Fibroblast of skin of scalp (primary cell): ENCODE measurements at places on chromosomes 7 and 10.

DNA sequence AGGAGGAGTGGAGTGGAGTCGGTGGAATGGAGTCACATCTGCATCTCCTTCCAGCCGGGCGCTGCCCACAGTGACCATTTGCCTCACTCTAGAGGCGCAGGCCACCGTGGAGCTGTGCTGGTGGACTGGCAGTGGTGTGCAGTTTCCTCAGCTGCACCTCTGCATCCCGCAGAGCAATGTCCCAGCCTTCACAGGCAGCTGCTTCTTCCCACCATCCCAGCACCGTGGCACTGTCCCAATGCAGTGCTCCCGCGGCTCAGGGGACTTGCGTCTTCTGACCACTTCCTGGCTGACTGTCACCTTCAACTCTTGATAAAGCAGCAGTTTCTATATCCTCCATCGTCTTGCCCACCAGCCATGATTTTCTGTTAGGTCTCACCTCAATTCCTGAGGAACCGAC, 90.3 kb upstream of the SFMBT2 start:
- no peak for DNase-seq

- no peak for DNase-seq
Observed at GRCh38 chr7:82442492-82443035, 1.0 kb downstream of the CACNA2D1 start.

DNA sequence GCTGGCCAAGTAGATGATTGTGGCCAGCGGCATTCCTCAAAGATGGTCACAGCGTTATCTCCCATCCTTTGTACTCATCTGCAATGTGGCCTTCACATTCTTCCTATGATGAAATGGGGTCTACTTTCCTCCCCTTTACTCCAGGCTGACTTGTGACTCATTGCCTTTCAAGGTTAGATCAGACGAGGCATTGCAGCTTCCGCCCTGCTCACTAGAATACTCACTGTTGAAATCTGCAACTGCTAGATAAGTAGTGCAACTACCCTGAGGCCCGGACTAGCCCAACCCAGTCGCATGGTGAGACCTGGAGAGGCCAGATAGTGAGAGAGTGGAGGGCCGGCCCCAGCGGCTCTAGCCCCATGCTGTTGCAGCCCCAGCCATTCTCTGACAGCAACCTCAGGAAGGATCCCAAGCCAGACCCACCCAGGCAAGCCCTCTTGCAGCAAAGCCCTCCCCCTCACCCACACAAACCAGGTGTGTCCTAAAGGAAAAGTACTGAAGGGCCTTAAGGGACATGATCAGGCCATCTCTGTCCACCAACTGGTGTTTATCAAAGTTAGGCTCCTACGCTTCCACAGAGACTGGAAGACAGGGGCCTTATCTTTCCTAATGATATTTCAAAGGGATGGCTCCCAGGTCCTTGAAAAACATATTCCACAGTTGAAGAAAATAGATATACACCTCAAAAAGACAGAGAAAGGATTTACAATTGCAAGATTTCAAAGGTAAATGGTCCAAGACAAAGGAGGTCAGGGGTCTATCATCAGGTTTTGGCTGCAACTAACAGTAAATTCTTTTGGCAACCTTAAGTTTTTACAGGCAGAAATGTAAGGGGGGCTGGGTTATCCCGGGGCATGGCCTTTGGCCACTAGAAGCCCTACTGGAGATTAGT, 107.2 kb upstream of the TRIM24 start:
- DNase-seq: no peak

- no peak for DNase-seq
Observed at GRCh38 chr7:43317075-43317474, 204.6 kb downstream of the HECW1 start.

GRCh38 chr7:117322741-117323304, at the start of gene WNT2:
Gene WNT2 (minus strand): TSS chr7:117323058. CDS start chr7:117322989, 69 bp downstream.
- peak; percentile 14 for DNase-seq

DNA sequence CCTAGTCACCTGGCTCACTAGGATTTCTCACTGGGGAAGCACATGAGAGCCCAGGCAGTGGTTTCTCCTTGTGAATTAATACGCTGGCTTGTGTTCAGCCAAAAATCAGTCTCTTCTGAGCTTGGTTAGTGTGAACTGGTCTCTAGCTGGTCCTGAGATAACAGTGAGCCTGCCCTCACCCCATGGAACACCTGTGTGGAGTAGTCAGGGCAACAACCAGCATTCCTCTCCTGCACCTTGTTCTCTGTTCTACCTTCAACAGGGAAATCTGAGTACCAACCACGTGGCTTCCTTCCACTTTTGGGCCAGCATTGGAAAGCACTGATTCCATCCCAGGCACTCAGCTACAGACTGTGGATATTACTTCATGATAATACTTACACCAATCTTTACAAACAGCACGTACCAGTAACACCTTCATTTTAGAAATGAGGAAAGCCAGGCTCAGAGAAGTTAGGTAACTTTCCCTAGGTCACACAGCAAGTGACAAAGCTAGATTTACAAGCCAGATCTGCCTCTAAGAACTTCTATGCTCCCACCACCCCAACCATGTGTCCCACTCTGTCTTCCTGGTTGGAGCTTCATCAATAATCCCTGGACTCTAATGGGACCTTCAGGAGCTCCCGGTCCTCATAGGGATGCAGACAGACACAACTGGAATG, 106.6 kb downstream of the GRID1 start:
- DNase-seq: no peak

GRCh38 chr10:52108236-52108635, 205.8 kb upstream of the DKK1 start:
- no peak for DNase-seq

GRCh38 chr7:146249272-146249671, 132.7 kb downstream of the CNTNAP2 start:
- DNase-seq: no peak

DNA sequence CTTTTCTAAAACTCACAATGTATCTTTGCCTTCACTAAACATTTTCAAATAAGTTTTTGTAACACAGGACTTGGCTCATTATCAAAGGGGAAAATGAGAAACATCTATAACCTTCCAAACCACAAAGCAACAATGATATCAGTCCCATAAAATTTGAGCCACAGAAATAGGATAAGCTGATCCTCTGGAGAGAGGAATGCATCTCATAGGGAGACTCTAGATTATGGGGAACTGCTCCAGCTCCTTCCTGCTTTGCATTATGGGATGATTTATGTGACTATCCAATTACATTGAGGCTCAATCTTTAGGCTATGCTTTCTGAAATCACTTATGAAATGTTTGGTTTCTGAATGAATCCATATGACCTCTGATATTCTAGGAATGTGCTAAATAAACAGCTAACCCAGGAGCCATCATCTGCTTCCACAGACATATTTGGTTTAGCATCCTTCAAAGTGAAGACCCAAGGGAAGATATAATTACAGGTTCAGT, 70.4 kb downstream of the CUBN start:
- DNase-seq: peak; percentile 99

- no peak for DNase-seq
Observed at GRCh38 chr7:32255036-32255435, 184.8 kb upstream of the PDE1C start.

- peak; percentile 65 for DNase-seq
Observed at GRCh38 chr10:112137154-112137987, 46.2 kb downstream of the GPAM start.

DNA sequence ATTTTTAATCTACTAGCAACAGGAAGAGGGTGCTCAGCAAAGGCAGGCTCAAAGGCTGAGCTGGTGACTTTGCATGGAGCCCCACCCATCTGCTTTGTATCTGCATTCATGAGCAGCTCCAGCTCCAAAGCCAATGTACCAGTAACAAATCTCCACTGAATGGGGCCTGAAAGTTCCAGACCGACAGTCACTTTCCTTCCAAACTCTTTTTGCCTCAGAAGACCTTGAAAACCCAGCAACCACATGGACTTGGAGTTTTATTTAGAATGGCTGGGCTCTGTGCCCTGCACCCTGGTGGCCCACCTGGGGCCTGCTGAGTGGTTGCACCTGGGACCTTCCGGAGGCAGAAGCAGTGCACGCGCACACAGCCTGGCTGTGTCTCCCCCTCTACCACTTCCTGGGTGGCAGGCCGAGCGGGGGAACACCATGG, 195.0 kb upstream of the PLXNA4 start:
- DNase-seq: no peak

DNA sequence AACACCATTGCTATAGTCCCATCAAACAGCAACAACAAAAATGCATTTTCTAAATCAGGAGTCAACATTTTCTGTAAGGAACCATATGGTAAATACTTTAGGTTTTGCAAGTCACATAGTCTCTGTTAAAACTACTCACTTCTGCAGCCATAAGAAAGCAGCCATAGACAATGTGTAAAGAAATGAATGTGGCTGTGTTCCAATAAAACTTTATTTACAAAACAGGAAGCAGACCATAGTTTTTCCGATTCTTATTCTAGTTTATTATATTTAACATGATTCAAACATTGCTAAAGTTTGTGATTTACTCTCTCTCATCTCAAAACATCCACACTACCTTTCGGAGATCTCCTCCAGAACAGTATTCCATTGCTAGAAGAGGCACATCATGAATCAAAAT, 6.9 kb downstream of the CHUK start:
- no peak for DNase-seq

GRCh38 chr7:151141311-151141854, 26.1 kb downstream of the GBX1 start:
- DNase-seq: no peak

GRCh38 chr10:70657041-70657440, 15.3 kb upstream of the ADAMTS14 start:
- DNase-seq: peak; percentile 38

DNA sequence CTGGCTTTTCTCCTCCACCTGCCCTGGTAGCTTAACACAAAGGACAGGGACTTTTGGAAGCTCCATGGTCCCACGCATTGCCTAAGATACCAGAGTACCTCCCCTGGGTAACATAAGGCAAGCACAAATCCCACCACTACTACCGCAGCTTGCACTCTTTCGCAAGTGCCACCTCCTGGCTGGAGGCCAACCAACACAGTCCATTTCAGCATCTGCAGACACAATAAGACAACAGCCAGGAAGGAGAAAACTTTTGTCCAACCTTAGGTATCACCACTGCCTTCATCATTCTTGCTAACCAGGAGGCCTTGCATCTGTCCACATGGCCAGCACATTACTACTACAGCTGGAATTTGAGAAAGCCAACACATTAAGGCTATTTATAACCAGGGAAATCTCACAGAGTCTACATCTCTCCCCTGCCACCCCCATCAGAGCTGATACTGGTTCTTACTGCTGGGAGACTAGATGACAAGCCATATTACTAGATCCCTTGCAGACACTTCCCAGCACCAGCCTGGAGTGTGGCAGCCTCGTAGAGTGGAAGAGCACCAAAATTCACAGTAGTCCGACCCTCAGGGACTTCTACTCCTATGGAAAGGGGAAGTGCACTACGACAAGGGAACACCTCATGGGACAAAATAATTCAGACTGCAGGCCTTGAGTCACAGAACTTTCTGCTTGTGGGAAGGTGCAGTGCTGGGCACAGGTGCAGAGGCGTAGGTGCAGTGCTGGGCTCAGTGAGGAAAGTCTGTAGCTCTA, 39.8 kb upstream of the CDK13 start:
- peak; percentile 35 for DNase-seq

- no peak for DNase-seq
Observed at GRCh38 chr7:100778061-100778621, 44.7 kb downstream of the ZAN start.

DNA sequence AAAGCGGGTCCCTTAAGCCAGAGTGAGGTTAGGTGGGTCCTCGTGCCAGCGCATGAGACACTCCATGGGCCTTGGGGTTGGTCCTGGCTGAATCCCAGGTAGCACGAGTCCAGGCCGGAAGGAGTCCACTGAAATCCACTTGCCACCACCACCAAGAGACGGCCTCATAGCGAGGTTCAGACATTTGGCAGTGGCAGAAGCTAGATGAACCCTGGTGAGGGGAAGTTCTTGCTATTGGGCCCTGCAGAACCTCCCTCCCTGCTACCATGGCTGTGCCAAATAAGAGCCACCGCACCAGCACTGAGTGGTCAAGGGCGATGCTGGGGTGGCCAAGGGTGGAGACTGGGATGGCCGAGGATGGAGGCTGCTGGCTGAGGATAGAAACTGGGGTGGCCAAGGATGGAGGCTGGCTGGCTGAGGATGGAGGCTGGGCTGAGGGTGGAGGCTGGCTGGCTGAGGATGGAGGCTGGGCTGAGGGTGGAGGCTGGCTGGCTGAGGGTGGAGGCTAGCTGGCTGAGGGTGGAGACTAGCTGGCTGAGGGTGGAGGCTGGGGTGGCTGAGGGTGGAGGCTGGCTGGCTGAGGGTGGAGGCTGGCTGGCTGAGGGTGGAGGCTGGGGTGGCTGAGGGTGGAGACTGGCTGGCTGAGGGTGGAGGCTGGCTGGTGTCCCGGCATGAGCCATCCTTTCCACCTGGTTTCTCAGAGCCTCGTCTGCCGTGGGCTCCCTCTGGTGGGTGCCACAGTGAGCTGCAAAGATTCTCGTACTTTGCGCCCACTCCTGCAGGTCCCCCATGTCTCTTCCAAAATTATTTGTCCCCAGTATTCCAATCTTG, 88.2 kb downstream of the ELFN1 start:
- DNase-seq: peak; percentile 45

GRCh38 chr10:44422153-44422552, 37.3 kb upstream of the CXCL12 start:
- no peak for DNase-seq

DNA sequence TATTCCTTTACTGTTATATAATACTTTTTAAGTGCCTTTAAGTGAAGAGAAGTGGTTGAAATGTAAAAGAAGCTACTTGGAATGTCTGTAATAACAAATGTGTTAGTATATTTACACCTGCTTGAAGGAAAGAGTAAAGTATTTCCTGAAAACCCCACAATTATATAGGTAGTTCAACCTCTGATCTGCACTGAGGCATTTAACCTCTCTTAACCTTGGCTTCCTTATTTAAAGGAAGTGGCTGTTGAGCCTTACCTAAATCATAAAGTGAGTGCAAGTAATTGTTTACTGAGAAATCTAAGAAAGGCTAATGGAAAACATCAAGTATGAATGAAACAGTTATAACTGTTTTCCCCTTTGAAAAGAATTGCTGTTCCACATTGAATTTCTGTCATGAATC, 294.5 kb downstream of the ADK start:
- DNase-seq: no peak

GRCh38 chr10:102504179-102504975, 605 bp downstream of the SUFU start:
- DNase-seq: no peak

- no peak for DNase-seq
Observed at GRCh38 chr7:155459700-155460461, 2.0 kb downstream of the EN2 start.

DNA sequence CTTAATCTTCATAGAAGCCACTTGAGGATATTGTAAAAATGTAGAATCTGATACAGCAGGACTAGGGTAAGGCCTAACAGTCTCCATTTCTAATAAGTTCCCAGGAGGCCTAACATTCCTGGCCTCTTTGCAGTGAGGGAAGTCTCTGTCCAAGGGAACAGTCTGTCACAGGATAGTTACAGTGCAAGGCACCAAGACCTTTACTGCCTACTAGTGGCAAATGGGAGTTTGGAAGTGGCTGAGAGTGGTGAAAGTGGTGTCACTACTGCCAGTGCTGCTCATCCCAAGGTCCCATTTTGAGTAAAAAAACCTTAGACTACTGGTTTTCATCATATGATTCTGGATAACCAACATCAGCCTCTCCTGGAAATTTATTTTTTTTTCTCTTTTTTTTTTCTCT, 619.5 kb upstream of the SEMA3D start:
- no peak for DNase-seq

- DNase-seq: peak; percentile 58
Observed at GRCh38 chr7:103622274-103622673, 176.3 kb upstream of the SLC26A5 start.

GRCh38 chr10:17232276-17232960, 4.4 kb downstream of the VIM start:
- DNase-seq: no peak

- no peak for DNase-seq
Observed at GRCh38 chr10:96656839-96657238, 63.5 kb downstream of the PIK3AP1 start.

GRCh38 chr7:74183142-74183541, 9.0 kb downstream of the EIF4H start:
- no peak for DNase-seq
